Fibroblast of the aortic adventitia (primary cell): ENCODE measurements at places on chromosomes 4 and X. TPM values are rescaled to one million over a fixed set of nuclear protein-coding genes. Genes with fewer than 3 reads are reported as not detected.

Gene NRK
- total RNA-seq: 0.09 and 4.1 TPM in 2 replicates

Gene S100G
- total RNA-seq: not detected in 2 replicates

Gene CT45A10
- not detected in 2 replicates for total RNA-seq

Gene TRIM60
- total RNA-seq: not detected in 2 replicates

Gene TEC
- 0.72 and 3.5 TPM in 2 replicates for total RNA-seq

- DNase-seq: peak; percentile 63
Measured at GRCh38 chr4:74608151-74608949, 163.4 kb downstream of the AREG start.

DNA sequence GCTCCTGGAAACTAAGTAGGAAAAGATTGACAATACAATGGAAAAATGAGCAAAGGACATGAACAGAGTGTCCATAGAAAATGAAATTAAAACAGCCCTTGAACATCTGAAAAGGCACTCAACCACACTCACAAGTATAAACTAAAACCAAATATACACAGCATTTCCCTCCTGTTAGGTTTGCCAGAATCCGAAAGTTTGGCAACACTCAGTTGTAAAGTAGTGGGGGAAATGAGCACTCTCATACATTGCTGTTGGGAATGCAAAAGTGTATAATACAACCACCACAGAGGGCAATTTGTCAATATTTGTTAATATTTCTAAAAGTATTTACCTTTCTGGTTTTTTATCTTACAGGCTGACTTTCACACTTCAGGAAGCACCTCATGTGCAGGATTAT, 84.2 kb upstream of the TMEM164 start:
- no peak for DNase-seq

- DNase-seq: no peak
Measured at GRCh38 chr4:37392521-37393255, 148.1 kb downstream of the NWD2 start.

- DNase-seq: peak; percentile 52
Measured at GRCh38 chrX:12390301-12390700, 252.0 kb downstream of the FRMPD4 start.

DNA sequence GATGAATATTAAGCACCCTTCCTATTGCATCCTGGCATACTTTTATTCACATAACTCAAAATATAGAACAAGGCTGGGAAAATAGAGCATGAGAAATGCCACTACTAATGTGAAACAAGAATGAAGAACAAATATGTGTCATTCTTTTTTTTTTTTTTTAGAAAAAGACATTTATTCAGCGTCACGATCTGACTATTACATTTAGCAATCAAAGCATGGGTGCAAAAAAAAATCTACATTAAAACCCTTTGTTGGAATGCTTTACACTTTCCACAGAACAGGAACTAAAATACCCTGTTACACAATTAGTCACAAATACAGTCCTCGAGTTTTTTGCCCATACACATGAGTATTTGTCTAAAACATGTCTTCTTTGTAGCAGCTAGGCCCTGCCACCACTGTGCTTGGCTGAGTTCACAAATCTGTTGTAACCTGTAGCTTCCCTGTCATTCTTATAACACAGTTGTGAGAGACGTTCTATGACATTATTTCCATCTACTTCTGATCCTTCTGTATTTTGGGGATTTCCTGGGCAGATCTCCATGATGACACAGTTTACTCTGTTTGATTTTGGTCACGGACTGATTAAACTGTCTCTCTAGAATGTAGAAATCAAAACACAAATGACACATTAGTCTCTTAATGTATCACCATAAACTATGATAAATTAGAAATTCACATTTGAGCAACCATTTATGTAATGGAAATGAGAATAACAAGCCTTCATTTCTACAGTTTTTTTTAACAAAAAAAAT, 9.4 kb upstream of the TET2 start:
- no peak for DNase-seq

DNA sequence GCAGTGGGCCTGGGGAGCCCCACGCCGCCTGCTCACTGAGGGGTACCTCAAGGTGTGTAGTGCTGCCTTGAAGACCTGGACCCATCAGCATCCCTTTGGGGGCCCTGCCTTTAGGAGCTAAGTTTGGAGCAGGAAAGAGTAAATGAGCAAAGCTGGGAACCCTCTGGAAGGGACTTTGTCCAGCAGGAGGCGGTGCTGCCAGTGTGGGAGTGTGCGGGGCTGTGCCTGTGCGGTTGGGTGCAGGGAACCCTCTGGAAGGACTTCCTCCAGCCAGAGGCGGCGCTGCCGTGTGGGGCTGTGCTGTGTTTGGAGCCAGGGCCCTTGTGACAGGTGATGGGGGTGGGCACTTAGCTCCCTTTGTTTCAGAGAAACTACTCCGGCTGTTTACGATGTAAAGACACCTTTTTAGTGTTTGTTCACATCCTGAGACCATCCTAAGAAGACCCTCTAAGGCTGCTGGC, 25.8 kb downstream of the RGS12 start:
- DNase-seq: no peak

DNA sequence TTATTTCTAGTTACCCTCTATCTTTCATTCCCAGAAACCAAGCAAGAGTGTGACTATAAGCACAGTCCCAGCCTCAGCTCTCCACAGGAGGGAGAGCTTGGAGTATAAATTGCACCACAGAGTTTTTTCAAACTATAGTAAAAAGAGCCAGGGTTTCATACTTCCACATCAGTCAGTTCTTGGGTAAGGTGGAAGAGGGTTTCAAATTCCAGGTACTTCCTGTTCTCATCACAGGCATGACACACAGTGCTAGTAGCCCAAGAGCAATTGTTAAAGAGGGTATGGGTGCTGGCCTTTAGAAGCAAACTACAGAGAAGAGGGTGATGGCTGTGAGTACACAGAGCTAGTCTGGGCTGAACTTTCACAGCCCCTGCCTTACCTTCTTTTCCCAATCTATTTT, 5.7 kb upstream of the IL1RAPL1 start:
- no peak for DNase-seq
